ENCODE measurements at places on chromosomes 3 and 15.

DNA sequence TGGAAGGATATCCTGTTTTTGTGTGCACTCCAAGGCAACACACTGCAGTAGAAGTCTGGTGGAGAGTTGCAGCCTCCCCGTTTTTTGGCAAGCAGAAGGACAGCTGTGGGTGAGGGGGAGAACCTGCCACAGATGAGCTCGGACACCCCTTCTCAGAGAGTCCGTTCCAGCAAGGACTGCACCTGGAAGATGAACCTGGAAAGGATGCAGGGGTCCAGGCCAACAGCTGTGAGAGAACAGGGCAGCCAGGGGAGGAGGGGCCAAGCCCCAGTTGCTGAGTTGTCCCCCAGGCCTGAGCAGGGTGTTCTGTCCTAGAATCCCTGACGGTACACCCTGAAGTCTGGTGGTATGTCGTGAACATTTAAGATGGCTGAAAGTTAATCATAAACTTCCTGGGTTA, 30.2 kb downstream of the ZXDC start:
- no peak for DNase-seq

DNA sequence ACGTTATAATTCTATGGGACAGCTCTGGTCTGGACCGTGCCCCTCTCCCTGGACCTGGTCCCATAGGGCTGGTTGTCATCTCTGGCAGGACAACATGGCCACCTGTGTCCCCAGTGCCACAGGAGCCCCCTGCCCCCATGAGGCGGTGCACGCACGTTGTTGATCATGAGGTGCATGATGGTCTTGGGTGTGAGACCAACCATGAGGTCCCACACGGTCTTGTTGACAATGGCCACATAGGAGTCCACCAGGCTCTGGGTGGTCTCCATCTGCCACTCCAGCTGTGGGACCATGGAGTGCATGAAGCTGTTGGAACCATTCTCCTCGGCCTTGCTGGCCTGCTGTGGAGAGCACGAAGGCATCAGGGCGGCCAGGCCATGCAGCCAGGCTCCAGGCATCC, 19.7 kb downstream of the GOLGA6D start:
- DNase-seq, result no peak

DNA sequence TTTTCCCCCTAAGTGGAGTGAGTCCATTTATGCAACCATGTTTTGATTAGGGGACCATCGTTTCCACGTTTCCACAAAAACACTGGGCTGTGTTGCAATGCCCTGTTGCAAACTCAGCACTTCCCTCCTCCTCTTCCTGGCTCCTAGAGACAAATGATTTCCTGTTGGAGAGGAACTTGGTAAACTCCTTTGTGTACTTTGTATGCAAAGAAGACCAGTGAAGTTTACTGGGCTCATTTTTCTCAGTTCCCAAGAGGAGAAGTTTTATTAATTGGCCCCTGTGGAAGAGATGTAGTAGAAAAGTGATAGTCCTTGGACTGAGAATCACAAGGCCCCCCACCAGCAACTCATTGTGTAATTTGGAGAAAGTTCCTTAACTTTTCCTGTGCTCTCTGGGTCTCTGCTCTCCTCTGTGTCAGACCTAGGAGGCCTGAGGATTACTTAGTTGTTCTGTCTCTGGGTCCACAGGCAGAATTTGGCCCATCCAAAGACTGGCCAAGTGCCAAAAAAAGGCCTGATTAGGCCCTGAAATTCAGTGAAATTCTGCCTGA, 95.0 kb downstream of the ATG7 start:
- no peak for DNase-seq

DNA sequence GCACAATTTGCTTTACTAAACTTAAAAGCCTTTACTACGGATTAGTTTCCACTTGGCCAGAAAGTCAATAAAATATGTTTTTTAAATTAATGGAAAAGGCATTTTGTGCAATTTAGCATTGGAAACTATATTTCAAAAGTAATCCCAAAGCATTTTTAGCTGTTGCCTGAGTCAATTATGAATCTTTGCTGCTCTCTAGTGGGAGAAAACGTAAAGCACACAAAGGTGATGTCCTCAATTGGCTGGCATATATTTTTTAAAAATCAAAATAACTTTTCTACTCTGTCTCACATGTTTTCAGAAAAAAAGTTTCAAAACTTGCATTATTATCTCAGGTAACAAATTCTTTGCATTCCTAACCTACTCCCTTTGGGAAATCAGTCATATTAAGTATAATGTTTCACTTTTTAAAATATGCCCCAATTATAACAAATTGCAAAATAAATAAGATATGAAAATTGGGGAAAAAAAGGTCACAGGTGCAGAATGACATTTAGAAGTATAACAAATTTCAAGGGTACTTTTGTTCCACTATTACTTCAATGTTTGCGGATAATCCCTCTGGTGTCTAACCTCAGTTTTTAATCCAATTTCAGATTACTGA, 47.2 kb upstream of the TEX55 start:
- no peak for DNase-seq

DNA sequence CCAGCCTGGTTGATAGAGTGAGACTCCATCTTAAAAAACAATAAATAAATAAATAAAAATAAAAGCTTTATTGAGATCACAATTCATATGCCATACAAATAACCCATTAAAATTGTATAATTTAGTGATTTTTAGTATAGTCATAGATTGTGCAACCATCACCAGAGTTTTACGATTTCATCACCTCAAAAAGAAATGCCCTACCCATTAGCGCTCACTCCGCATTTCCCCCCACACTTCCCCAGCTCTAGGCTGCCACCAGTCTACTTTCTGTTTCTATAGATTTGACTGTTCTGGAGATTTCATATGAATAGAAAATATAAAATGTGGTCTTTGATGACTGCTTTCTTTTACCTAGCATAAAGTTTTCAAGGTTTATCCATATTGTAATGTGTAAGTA, 57.0 kb downstream of the ARHGEF26 start:
- DNase-seq, result no peak

GRCh38 chr3:152196782-152197181, 71.9 kb upstream of the MBNL1 start:
- no peak for DNase-seq

DNA sequence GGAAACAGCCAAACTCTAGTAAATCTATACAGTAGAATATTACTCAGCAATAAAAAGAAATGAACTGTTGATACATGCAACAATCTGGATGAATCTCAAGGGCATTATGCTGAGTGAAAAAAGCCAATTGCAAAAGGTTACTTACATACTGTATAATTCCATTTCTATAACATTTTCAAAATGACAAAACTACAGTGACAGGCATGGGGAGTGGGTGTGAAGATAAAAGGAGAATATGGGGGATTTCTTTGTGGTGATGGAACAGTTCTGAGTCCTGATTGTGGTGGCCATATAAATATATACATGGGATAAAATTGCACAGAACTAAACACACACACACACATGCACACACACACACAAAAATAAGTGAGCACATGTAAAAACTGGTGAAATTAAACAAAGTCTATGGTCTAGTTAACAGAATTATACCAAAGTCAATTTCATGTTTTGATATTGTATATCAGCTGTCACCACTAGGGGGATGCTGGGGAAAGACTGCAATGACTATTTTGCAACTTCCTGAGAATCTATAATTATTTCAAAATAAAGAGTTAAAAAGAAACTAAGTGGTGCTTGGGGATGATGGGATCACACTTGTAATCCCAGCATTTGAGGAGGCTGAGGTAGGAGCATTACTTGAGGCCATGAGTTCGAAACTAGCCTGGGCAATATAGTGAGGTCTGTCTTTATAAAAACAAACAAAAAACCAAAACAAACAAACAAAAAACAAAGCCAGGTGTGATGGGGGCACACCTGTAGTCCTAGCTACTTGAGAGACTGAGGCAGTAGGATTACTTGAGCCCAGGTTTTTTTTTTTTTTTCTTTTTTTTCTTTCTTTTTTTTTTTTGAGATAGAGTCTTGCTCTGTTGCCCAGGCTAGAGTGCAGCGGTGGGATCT, 66.0 kb downstream of the SPTSSB start:
- DNase-seq, result no peak

DNA sequence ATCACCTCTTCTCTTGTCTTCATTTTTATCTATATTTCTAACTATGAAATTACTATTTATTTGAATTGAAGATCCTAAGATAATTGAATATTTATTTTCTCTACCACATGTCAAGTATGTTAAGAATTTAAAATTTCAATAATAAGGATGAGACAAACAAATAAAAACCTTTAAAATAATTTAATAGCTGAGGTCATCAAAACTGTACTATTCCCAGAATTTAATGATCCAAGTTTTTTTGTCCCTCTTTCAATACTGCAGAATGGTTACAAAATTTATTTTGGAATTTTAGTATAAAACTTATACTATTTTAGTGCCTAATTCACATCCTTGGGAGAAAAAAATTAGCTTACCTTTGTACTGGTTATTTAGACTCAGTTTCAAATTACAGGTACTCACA, 774.9 kb downstream of the ROBO2 start:
- no peak for DNase-seq

- DNase-seq, result no peak
Measured at GRCh38 chr15:62899090-62899493, 143.5 kb upstream of the TPM1 start.

DNA sequence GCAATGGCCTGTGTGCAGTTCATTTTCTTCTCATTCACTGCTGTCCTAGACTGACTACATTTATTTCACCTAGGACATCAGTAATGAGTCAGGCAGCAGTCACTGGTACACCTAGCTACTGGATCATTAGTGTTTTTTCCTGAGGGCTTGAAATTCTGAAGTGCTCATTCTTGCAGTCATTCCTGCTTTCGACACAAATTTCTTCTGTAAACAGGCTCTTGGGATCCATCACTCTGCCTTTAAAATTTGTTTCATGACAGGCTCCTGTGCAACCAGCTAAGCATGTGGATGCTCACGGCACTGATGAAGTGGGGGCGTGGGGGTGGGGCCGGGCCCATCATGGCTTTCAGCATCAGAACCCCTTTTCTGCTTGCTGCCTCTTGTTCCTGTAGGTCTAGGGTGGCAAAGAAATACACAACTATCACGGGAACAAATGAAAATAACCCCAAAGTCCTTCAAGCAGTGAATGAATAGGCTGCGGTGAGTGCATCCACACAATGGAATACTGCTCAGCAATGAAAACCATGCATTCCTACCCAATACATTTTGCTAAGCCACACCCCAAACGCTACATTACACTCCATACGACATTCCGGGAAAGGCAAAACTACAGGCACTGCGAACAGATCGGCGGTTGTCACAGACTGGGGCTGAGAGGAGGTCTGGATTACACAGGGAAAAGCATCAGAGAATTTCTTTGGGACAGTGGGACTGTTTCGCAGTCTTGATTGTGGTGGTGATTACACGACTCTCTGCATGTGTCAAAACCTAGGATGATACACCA, 9.3 kb upstream of the MELTF start:
- no peak for DNase-seq

DNA sequence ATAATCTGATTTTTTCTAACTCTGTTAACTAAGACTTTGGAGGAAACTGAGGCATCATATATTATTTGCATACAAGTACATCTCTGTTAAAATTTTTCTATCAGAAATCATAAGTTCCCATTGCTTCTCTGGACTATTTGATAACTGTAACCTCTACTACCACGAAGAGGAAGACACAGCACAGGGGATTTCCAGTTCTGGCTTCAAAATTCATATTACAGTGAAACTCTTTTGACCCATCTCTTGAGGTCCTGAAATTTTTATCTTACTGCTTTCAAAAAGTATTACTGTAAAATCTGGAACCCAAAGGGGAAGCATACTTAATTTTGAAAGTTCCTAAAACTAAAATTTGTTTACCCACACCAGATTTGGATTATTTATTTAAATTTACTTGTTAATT, 4.2 kb downstream of the PLSCR1 start:
- no peak for DNase-seq

DNA sequence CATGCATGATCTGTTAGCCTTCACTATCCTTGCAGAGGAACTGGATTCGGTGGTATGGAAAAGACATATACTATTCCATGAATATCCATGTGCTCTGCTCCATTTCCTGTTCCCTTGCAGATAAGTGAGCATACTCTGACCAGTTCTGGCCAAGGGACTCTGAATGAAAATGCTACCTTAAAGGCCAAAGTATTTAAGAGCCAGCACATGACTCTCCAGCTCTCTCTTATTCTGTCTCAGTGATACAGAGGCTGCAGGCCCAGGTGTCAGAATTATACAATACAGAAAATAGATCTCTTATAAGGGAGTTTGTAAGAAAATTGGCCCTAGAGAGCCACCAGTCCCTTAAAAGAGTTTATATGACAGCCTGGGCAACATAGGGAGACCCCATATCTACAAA, 779.7 kb upstream of the CFAP20DC start:
- no peak for DNase-seq

GRCh38 chr3:13750731-13751130, 129.1 kb downstream of the WNT7A start:
- no peak for DNase-seq

- DNase-seq, result no peak
Measured at GRCh38 chr3:66483409-66483906, 17.4 kb downstream of the LRIG1 start.

GRCh38 chr3:58104151-58104550, 95.9 kb downstream of the FLNB start:
- DNase-seq, result no peak

GRCh38 chr15:57730876-57731275, 24.4 kb downstream of the POLR2M start:
- DNase-seq, result no peak

- no peak for DNase-seq
Measured at GRCh38 chr3:107271787-107272387, 105.4 kb upstream of the CCDC54 start.

- no peak for DNase-seq
Measured at GRCh38 chr15:26134812-26135211, 271.7 kb upstream of the ATP10A start.

GRCh38 chr3:26292780-26293179, 329.8 kb upstream of the LRRC3B start:
- no peak for DNase-seq

DNA sequence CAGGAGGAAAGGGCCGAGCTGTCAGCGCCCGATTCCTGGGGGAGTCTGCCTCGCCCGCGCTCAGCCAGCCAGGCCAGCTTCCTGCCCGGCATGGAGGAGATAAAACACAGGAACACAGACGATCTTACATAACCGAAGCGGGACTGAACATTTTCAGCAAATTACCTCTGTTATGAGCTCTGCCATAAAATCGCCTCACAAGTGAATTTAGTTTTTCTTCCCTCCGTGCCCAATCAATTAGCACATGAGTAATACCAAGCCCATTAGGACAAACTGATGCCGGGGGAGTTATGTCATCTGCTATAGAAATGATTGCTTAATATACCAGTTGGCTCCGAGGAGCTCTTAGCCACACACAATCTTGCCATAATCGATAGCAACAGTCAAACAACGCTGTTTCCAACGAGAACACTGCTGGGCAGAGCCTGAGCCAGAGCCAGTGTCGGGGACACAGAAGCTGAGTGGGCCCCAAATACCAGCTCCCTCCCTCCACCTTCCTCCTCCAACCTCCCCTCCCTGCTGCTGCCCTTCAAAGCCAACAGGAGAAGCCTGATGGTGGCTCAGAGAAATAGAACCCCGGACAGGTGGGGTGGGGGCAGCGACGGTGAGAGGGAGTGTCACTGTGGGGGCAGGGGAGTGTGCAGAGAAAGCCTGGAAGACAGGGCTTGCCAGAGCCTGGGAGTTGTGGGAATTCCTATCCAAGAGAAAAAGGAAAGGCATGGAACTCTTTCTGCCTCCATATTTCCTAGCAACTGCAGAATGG, 279.4 kb upstream of the TLE3 start:
- no peak for DNase-seq

All from stimulated activated CD8-positive, alpha-beta memory T cell treated with anti-CD3 and anti-CD28 coated beads, Interleukin-15, amount 100 ng/mL, for 24 hours (primary cell).